Stomach (tissue), 19 donors: ENCODE measurements at places on chromosomes 4 and X. TPM values are rescaled to one million over a fixed set of nuclear protein-coding genes. Genes with fewer than 3 reads are reported as not detected.

DNA sequence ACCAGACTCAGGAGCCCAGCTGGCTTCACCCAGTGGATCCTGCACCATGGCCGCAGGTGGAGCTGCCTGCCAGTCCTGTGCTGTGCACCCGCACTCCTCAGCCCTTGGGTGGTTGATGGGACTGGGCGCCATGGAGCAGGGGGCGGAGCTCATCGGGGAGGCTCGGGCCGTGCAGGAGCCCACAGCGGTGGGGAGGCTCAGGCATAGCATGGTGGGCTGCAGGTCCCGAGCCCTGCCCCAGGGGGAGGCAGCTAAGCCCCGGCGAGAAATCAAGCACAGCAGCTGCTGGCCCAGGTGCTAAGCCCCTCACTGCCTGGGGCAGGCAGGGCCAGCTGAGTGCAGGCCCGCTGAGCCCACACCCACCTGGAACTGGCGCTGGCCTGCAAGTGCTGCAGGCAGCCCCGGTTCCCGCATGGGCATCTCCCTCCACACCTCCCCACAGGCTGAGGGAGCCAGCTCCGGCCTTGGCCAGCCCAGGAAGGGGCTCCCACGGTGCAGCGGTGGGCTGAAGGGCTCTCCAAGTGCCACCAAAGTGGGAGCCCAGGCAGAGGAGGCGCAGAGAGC is 464.1 kb upstream of the DIPK2B start:
- no peak for DNase-seq

DNA sequence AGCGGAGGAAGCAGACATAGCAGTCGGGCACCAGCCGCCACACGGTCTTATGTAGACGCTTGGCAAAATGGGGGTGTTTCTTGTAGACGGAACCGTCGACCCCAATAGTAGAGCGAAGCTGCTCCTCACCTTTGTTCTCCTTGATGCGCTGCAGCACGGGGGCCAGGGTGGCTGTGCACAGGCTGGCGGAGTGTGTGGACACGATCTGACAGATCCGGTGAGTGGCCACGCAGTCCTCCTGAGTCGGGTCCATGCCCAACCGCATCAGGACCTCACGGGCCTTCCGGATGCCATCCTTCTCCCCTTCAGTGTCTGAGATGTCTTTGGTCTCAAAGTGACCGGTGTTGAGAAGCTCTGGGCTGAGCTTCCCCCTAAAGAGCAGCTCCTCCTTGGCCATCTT is 153.0 kb downstream of the TENT5D start:
- DNase-seq: no peak

DNA sequence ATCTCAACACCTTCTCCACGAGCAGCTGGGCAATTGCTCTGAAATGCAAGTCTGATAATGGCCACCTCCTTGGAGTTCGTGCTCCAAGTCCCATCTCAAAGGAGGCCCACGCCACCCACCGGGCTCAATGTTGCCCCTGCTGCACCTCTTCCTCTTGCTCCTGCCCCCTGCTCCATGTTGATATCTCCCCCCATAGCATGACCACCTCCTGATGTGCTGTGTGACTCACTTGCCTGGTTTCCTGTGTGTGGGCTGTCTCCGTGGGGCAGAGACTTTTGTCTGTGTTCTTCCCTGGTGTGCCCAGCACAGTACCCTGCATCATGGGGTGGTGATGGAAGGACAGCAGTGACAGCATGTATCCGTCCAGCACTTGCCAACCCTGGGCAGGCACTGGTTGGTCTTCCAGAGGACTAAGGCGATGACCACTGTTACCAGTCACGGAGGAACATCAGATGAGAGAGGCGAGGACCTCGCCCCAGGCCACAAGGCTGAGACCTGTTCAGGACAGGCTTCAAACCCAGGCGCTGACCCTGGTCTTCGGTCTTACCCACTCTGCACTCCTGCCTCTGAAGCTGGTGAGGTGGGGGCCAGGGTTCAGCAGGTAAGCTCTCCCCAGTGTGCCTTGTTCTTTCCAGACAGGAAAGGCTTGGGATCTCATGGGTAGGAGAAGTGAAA is 104.6 kb upstream of the LRPAP1 start:
- DNase-seq: no peak

GRCh38 chrX:123607270-123607669 is 125.6 kb downstream of the THOC2 start:
- DNase-seq: no peak

DNA sequence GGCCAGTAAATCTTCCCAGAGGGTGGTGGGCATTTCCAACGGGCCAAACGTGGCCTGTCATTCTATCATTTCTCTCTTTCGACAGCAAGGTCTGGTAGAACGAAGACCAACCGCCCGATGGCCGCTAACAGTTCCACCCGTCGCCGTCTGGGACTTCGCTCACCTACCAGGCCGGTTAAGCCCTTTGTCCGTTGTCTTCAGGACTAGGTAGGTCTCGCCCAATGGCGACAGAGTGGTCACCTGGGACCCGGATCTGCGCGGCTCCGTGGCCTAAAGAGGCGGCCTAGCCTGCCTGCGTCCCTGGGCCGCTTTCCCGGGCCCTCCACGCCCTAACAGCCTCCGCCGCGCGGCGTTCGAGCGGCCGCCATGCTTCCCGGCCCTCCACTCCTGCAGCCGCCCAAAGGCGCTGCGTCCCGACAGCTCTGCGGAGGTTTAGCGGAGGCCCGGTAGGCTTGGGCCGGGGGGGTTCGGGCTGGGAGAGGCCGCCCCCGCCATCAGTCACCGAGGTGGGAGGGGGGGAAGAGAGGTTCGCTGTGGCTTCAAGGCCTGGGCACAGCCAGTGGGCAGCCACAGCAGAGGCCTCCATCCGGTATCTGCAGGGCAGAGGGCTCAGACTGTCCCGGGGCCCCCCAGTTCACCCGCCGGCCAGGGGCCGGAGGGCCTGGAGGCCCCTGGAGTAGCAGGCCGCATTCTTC is 194.0 kb upstream of the BRWD3 start:
- no peak for DNase-seq

The GAGE13 gene
- total RNA-seq: not detected

The LNX1 gene
- 11.6 TPM for total RNA-seq
